GM12892 (cell line): ENCODE measurements at places on chromosomes 1 and 21.

- DNase-seq = no peak
Observed at GRCh38 chr1:22253012-22253790, 110.3 kb upstream of the WNT4 start.

- DNase-seq = no peak
Observed at GRCh38 chr1:205883792-205884191, 33.9 kb upstream of the PM20D1 start.

DNA sequence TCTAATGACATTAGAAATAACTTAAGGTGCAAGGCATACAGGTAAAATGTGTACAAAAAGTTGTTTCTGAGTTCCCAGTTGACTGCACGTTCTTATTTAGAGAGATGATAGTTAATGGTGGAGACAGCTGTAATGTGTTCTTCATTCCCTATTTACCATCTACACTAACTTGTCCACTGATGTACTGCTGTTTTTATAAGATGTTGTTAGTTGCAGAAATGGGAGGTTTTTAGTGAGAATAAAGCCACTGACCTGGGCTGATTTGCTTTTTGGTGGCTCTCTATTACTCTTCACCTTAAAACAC lies 122.9 kb upstream of the LYPLAL1 start:
- no peak for DNase-seq

DNA sequence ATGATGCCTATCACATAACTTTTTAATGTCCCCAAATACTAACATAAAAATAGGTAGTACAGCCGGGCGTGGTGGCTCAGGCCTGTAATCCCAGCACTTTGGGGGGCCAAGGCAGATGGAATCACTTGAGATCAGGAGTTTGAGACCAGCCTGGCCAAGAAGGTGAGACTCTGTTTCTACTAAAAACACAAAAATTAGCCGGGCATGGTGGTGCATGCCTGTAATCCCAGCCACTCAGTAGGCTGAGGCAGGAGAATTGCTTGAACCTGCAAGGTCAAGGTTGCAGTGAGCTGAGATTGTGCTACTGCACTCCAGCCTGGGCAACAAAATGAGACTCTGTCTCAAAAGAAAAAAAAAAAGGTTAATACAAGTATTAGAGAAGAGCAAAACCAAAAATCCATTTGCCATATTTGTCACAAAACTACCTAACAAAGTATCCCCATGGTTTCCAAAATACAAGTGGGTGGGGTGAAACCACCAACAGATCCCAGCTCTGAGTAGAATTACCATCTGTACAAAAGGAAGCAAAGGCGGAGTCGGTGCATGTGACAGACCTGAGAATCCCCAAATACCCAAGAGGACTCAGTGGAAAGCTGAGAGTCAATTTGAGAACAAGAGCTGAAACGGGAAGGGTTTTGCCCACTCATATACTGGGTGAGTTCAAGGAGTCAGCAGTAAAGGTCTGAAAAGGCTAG lies 113.2 kb downstream of the TOMM20 start:
- DNase-seq = no peak

- no peak for DNase-seq
Observed at GRCh38 chr1:31568895-31569595, 7.3 kb upstream of the TINAGL1 start.

DNA sequence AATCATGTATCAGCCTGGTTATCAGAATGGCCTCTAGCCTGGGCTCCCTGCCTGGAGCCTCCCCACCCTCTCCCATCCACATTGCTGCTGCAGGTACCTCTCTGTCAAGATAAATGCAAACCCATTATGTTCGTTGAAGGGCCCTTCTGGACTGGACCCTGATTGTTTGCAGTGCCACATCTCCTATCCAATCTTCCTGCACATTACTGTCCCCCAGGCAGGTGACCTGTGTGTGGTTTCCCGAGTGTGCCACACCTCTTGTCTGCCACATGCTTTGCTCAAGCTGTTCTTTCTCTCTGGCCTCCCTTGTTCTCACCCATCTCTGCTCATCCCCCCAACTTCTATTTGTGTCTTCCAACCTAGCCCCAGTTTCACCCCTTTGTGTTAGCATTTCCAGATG lies 32.4 kb downstream of the IER5 start:
- no peak for DNase-seq

- no peak for DNase-seq
Observed at GRCh38 chr1:232932486-232933425, 17.7 kb upstream of the NTPCR start.

DNA sequence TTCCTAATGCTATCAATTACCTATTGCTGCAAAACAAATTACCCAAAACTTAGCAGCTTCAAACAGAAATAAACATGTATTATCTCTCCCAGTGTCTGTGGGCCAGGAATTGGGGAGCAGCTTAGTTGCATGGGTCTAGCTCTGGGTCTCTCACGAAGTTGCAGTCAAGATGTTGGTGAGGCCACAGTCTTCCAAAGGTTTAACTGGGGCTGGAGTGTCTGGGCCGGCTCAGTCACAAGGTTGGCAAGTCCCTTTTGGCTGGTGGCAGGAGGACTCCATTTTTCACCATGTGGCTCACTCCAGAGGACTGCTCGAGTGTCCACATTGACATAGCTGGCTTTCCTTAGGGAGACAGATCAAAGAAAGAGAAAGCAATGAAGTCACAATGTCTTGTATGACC lies 5.0 kb upstream of the LRP8 start:
- no peak for DNase-seq

GRCh38 chr21:41170442-41170841 lies 2.5 kb downstream of the BACE2 start:
- DNase-seq = peak; percentile 31

- no peak for DNase-seq
Observed at GRCh38 chr1:231139125-231139649, 22.7 kb upstream of the TRIM67 start.

- peak; percentile 25 for DNase-seq
Observed at GRCh38 chr1:40699787-40700186, 8.3 kb downstream of the NFYC start.

DNA sequence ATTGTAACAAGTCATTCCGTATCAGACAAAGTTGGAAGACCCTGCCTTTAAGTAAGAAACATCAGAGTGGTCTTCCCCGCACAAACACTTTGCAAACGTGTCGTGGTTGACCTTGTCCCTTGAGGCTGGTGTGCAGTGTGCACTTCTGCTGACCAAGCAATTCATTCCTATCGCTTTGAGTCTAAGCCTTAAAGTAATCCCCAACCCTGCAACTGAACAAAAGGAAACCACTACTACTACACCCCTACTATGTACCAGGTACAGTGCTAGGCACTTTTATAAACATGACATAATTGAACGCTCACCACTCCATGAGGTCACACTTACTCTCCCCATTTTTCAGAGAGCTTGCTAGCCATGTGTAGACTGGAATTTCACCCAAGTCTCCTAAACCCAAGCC lies 10.6 kb downstream of the ITPKB start:
- no peak for DNase-seq

DNA sequence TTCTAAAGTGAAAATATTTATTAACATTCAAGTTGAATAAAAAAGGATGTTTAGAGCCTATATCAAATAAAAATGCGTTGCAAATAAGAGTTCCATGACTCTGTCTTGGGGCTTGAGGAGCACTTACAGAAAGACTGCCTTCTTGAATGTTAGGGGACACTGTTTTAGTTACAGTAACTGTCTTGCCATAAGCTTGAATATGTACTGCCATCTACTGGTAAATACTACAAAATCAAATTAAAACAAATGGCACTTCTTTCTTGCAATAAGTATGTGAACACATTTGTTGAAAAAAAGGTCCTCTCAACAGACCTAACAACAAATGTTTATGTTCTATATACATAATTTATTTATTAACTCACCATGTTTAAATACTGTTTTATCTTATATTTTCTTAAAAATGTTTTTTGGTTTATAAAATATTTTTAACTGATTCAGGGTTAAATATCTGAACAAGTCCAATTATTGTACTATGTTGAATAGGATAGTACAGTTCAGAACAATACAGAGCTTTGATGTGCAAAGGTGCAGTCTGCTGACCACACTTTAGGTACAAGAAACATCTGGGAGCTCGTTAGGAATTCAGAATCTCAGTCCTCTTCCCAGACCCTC lies 199.5 kb downstream of the LRRIQ3 start:
- DNase-seq = no peak

- DNase-seq = no peak
Observed at GRCh38 chr1:219806642-219807041, 121.7 kb downstream of the SLC30A10 start.

GRCh38 chr1:113674591-113674990 lies 84.7 kb downstream of the PHTF1 start:
- no peak for DNase-seq

DNA sequence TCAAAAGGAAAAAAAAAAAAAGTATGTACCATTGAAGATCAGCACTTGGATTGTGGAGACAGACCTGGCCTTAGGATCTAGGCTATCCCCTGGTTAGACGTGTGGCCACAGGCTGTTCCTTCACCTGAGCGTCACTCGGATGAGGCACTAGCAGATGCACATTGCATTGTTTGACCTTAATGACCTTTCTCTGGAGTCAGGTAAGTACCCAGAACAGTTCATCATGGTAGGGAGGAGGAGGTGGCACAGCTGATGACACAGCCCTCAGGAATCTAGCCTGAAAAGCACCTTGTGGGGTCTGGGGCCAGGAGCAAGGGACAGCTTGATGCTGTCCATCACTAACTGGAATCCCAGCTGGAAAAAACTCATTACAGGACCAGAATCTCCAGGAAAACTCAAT lies 21.2 kb downstream of the NECAP2 start:
- DNase-seq = no peak

- no peak for DNase-seq
Observed at GRCh38 chr1:145707183-145707867, at the start of gene PDZK1. TSS of gene PDZK1 (minus strand) at chr1:145707368. CDS start at chr1:145688021, 19,347 bp downstream.

DNA sequence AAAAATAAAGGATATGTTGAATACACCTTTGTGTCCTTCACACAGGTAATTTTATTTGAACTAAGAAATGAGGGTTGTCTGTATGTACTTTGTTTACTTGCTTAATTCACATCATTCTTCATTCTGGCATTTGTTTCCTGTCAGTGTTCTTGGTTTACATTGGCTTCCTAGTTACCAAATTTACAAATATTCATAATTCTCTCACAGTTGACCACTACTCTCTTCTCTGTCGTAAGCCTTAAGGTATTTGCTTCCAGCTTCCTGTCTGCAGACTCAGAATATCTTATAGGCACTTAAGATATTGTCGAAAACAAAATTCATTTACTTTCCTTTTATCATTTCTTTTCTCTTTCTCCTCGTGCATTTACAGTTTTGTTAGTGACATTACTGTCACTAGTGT lies 15.9 kb downstream of the RNPC3 start:
- DNase-seq = no peak

DNA sequence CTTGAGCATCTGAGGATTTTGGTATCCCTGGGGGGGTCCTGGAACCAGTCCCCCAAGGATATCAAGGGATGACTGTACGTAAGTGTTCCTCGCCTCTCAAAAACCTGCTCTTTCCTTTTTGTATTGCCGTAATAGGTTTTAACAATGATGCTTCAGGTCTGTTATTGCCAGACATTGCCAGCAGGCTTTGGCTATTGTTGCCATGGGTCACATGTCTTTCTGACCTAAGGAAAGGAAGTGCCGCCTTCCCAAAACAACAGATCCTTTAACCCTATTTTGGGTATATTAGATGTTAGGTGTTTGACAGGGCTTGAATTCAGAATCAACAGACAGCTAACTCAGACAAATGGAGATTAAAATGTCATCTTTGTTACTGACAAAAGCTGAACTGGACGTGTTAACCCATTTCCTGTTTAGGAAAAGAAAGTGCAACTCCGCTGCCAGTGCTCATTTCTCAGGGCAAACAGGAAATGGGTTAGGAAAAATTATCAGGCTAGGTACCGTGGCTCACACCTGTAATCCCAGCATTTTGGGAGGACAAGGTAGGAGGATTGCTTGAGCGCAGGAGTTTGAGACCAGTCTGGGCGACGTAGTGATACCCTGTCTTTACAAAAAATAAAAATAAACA lies 12.4 kb upstream of the PRPF38B start:
- no peak for DNase-seq

GRCh38 chr1:157978586-157979403 lies 14.7 kb upstream of the KIRREL1 start:
- no peak for DNase-seq

DNA sequence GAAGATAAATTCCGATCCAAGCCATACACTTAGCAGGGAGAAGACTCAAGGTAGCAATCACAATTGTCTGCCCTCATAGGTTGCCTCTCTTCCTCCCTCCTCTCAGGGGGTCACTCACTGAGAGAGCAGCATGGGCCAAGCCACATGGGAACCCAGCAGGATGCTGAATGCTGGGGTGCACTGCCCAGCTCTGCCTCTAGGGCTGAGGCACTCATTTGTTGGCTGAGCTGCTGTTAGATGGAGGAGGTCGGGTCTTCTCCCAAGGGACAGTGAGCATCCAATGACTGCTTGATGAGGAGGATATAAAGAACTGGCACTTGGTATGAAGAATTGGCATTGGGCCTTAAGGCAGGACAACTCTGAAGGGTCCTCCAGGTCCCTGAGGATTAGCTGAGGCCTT lies 418.8 kb downstream of the SIPA1L2 start:
- no peak for DNase-seq

- no peak for DNase-seq
Observed at GRCh38 chr1:167881069-167881468, 32.9 kb downstream of the ADCY10 start.

- DNase-seq = no peak
Observed at GRCh38 chr1:199102239-199102638, 463.4 kb downstream of the PTPRC start.

DNA sequence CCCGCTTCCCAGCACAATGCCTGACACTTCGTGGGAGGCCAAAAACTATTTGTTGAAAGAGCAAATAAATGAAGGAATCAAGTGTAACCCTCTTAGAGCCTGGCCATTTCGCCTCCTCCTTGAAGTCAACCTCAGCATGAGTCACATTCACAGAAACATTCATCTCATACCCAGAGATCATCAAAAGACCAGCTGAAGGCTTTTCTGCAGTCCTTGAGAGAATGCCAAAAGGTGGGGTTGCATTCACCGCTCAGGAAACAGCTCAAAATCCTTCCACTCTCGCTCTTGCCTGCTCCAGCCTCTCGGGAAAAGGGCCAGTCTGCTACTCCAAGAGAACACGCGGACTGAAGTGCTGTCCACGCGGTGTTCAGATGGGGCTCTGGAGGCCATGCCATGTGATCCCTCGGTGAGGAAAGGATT lies 90.0 kb downstream of the VWA5B1 start:
- no peak for DNase-seq

GRCh38 chr1:57966751-57967406 lies 543.0 kb upstream of the DAB1 start:
- no peak for DNase-seq

GRCh38 chr21:46465651-46466050 lies 7.0 kb downstream of the DIP2A start:
- no peak for DNase-seq

- no peak for DNase-seq
Observed at GRCh38 chr1:167263819-167264464, 43.3 kb downstream of the POU2F1 start.

GRCh38 chr1:231702804-231703203 lies 76.2 kb downstream of the DISC1 start:
- DNase-seq = no peak

GRCh38 chr1:53693773-53694717 lies 44.9 kb downstream of the GLIS1 start:
- no peak for DNase-seq

GRCh38 chr1:208347191-208347590 lies 103.0 kb upstream of the PLXNA2 start:
- DNase-seq = no peak
